Left kidney (tissue), 8 donors: ENCODE measurements at places on chromosomes 6 and 20. TPM values are rescaled to one million over a fixed set of nuclear protein-coding genes. Genes with fewer than 3 reads are reported as not detected.

Gene C4B
- polyA plus RNA-seq = 22.3 TPM

- no peak for DNase-seq
Measured at GRCh38 chr6:17226786-17227233, 54.4 kb upstream of the RBM24 start.

DNA sequence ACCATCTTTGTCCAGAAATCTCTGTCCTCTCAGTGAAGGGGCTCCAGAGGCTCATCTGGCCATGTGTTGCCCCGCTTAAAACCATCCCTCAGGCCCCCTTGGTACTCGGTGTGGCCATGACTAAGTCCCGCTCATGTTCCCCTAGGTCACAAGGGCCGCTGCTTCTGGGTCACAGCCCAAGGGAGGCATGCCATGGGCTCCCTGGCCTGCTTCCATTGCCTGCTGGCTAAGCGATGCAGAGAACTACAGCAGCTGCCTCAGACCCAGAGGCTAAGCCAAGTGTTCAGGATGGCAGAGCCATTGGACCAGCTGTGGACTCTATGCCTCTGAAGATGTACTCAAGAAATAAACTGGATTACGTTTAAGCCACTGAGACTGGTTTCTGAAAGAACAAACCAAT lies 95.5 kb downstream of the ZFP64 start:
- no peak for DNase-seq

- DNase-seq = no peak
Measured at GRCh38 chr6:93081901-93082300, 337.5 kb downstream of the EPHA7 start.

- no peak for DNase-seq
Measured at GRCh38 chr6:56655249-56655648, 12.6 kb upstream of the DST start.

GRCh38 chr6:41680182-41680965 lies 42.1 kb downstream of the MDFI start:
- DNase-seq = no peak

DNA sequence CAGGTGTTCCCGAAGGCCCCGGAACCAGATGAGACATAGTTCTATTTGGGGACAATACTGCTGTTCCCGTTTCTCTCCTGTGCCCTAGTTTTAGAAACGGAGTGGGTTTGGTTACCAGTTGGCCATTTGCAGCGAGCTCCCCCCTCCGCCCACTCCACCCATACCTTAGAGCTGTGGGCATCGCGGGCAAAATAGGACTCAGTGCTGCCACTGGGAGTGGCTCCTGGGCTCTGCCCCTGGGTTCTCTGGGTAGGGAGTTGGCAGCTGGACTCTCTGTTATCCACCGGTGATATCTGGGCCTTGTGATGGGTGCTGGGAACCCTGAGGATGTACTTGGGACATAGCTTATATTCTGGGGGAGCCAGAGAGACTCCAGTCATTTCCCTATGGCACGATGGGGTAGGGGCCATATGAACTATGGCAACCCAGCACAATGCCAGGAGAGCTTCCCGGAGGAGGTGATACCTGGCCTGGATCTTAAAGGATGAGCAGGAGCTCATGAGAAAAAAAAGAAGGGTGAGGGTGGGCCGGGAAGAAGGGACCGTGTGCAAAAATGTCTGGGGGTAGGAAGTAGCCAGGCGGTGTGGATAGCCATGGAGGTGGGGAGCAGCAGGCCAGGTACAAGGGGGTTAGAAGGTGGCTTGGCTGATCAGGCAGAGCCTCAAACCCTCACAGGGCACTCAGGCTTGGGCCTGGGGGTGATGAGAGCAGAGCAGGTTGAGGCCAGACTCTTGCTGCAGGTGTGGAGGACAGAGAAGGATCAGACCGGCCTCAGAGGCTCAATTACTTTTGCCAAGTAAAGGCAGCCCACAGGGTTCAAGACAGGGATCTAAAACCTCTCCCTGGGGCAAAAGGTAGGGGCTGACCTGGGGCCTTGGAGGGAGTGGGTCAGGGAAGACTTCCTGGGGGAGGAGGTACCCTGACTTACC lies 9.6 kb downstream of the SRC start:
- DNase-seq = no peak

GRCh38 chr6:33869826-33870423 lies 66.1 kb upstream of the MLN start:
- DNase-seq = no peak

Gene FABP7
- polyA plus RNA-seq = 0.20 TPM

Gene ULBP2
- polyA plus RNA-seq = 0.88 TPM

- no peak for DNase-seq
Measured at GRCh38 chr6:45494416-45495135, 116.8 kb upstream of the SUPT3H start.

DNA sequence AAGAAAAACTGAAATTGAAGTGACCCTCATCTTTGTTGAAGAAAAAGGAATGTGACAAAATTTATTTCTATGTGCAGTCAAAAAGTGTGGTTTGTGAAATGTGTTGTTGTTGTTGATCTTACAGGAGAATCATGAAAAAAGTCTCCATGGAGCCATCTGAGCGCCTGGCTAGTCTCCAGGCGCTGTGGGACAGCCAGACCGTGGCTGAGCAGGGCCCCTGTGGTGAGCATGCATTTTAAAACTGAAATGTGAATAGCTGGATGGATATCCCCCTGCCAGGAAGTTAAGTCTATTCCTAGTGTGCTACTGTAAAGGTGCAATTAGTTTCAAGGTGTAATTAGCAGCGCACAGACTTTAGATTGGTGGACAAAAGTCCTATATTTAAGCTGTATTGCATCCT lies 170.6 kb downstream of the CARMIL1 start:
- DNase-seq = no peak

DNA sequence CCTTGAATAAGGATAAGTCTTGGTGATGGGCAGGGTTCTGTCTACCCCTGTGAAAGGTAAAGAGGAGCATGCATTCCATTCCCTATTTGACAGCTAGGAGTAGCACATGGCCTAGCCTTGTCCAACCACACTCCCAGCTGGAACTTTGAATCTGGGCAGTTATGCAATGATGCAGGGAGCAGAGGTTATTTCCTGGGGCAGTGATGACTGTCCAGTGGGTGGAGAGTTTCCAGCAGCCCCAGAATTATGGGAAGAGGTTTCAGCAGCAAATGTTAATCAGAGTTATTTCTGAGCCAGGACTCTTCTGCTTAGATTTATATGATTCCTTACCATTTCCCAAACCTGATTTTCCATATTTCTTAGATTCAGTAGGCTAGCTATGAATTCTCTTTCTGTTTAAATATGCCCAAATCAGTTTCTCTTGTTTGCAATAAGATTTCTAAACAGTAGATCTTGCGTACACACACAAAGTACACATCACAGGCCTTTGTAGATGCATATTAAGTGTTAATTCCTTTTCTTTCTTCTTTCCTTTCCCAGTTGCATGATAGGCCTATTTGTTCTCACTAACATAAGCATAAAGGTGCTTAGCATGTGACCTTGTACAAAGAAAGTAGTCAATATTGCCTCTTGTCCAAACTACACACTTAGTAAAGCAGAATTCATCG lies 17.3 kb upstream of the TXLNB start:
- DNase-seq = no peak

DNA sequence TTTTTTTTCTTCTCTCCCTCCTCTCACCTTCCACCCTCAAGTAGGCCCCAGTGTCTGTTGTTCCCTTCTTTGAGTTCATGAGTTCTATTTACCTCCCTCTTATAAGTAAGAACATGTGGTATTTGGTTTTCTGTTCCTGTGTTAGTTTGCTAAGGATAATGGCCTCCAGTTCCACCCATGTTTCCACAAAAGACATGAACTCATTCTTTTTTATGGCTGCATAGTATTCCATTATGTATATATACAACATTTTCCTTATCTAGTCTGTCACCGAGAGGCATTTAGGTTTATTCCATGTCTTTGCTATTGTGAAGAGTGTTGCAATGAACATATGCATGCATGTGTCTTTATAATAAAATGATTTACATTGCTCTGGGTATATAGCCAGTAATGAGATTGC lies 147.9 kb downstream of the PDE7B start:
- no peak for DNase-seq

DNA sequence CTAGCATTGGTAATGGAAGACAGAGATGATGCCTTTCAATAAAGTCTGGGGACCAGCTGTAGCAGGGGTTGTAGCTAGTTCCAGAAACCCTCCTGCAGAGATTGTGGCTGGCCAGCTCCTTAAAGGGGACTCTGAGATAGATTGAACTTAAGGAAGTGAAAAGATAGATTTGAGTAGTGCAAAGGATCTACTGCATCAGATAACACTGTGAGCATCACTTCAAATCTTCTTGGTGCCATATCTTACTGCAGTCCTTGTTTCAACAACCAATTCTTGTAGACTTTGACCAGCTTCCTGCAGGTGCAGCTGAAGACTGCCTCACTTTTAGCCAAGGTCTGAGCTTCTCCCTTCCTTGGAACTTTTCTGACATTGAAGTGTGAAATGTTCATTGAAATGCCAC lies 14.8 kb upstream of the CEP162 start:
- DNase-seq = no peak

DNA sequence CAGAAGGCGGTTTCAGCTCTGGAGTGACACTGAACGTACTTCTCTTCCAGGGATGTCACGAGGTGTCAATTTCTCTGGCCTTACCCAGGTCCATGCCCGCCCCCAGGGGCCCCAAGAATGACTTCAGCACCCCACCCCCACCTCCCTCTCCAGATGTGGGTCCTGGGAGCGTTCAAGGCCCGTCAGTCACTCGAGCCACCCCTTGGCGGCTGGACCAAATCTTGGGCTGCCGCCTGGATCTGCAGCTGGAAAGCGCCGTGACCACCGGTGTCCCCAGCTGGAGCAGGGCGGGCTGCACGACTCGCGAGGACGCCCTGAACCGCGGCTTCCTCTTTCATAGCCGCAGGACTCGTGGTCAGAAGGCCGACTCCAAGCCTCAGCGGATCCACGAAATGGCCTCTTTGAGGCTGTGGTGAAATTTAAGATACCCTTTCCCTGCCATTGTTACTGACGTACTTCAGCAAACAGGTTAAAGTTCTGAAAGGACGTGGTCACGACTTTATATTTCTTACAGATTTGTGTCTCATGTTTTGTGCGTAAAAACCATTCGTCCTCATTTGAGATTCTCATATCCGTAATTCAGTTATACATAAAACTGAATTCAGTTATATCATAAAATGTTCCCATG lies 29.3 kb downstream of the TRIM38 start:
- peak; percentile 78 for DNase-seq
